ENCODE measurements at places on chromosomes 1 and 21.
A peak's percentile ranks its signal among the peaks of the same experiment; 100 is the strongest.

- DNase-seq = peak; percentile 16
Observed at GRCh38 chr1:83583351-83584014, 415.4 kb downstream of the TTLL7 start.

- DNase-seq = no peak
Observed at GRCh38 chr1:108028841-108029388, 63.9 kb upstream of the VAV3 start.

GRCh38 chr1:204529371-204529895, 13.2 kb downstream of the MDM4 start:
- no peak for DNase-seq

- DNase-seq = no peak
Observed at GRCh38 chr1:245124644-245125043, 30.1 kb upstream of the KIF26B start.

- no peak for DNase-seq
Observed at GRCh38 chr1:234393190-234393589, 19.9 kb downstream of the COA6 start.

- no peak for DNase-seq
Observed at GRCh38 chr1:194830387-194830786, 1644.0 kb upstream of the B3GALT2 start.

DNA sequence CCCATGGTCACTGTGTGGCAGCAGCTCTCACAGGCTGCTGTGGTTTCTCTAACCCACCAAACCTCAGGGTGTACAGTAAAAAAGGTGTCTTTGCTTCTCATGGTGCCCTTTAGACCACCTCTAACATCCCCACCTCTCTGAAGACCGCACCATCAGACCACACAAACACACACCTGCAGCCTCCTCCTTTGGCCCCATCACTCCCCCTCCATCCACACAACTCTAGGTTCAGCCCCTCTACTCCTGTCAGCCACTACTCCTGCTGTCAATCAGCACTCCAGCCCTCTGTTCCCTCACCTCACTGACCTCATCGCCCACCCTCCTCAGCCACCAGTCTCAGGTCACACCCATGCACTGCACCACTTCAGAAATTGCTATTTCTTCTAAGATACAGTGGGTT, 7.5 kb downstream of the ZNF692 start:
- no peak for DNase-seq

DNA sequence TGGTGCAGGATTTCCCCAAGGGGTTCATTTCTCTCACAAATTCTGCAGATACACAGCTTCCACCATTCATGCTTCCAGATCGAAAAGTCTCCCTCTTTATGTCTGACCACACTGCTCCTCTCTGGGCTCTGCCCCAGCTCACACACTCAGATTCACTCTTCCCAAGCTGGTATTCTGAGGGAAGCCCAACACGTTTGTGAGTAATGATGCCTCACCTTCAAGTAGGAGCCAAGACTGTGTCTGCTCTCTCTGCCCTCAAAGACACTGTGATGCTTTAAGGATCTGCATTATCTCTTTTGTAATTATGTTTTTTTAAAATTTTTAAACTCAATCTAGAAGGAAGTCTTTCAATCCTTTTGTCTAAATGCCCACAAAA, 19.8 kb downstream of the PRAMEF11 start:
- peak; percentile 20 for DNase-seq

GRCh38 chr1:237041795-237042525, at the start of gene RYR2:
TSS of gene RYR2 (plus strand) at chr1:237042184. CDS start at chr1:237042522, 338 bp downstream.
- DNase-seq = no peak

- no peak for DNase-seq
Observed at GRCh38 chr1:183598386-183598785, 8.1 kb upstream of the NCF2 start.

- DNase-seq = no peak
Observed at GRCh38 chr1:41368366-41368765, 7.1 kb downstream of the FOXO6 start.

- no peak for DNase-seq
Observed at GRCh38 chr1:100769323-100769722, 49.8 kb downstream of the VCAM1 start.

DNA sequence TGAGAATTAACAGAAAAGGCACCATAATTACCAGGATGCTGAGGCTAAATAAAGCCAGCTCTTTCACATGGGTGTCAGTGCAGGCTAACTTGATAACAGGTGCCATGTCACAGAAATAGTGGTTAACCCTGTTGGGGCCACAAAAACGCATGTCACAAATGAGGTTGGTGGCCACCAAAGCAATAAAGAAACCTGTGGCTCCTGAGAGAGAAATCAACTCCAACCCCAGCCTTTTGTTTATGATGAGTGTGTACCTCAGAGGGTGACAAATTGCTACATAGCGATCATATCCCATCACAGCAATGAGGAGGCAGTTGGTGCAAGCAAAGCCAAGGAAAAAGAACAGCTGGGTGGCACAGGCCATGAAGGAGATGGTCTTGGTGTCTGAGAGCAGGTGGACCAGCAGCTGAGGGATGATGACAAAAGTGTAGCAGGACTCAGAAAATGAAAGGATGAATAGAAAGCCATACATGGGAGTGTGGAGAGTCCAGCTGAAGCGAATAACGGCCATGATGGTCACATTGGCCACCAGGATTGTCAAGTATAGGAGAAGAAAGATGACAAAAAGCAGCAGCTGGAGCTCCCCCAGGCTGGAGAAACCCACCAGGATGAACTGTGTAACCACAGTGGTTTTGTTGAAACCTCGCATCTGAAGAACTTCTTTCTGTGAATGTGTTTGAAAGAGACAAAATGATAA, at the start of gene OR10T2:
Gene OR10T2, minus strand, starts transcription at position 649 of the 697 bp plus-strand sequence. Its CDS starts 0 bp downstream, at position 649.
- DNase-seq = no peak

DNA sequence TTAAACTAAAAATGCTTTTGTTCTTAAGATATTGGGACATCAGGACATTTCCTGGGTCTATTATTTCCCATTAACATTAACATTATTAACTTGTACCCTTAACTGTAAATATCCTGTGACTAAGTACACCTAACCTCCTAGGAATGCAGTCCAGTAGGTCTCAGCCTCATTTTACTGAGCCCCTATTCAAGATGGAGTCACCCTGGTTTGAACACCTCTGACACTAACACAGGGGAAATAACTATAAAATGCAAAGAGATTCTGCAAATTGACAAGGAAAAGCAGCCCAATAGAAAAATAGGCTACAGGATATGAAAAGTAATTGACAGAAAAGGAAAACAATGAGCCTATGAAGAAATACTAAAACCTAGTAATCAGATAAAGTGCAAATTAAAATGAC, 11.6 kb upstream of the NCMAP start:
- no peak for DNase-seq

GRCh38 chr1:109199710-109200109, 14.0 kb upstream of the SARS1 start:
- no peak for DNase-seq

GRCh38 chr21:15687208-15687607, 42.6 kb upstream of the USP25 start:
- peak; percentile 60 for DNase-seq

- DNase-seq = no peak
Observed at GRCh38 chr1:118767971-118768370, 220.2 kb downstream of the TBX15 start.

DNA sequence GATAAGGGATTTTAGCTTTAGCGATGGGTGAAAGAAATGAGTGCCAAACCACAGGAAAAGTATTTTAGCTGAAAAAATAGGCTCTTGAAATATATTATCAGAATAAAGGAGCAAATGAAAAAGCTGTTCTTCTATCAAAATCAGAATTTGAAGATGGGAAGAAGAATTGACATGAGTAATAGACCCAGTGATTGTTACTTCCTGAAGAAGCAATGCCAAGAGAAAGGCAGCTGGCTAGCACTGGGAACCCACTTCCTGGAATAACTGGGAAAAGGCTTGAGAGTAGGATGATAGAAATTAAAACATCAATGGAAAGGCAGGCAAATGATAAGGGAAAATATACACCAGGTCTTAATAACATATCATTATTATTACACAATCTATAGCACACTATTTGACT, 29.9 kb upstream of the LYPLAL1 start:
- peak; percentile 25 for DNase-seq

DNA sequence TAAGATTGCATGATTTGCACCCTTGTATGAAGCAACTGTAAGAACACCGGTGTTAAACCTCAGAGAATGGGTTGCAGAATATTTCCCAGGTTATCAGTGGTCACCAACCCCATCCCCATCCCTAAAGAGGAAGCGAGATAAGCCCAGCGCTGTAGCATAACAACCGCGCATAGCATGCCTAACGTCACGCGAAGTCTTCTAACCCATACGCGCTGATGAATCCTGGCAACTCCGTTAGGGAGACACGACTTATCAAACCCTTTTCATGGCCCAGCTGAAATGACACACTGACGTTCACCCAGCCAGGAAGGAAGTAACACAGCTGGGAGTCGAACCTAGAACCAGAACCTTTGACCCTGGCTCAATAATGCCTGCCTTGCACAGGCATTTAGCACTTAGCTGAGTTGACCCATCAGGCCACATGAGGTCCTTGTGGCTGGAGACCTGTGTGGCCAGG, 24.2 kb downstream of the TMEM51 start:
- DNase-seq = no peak

GRCh38 chr1:117821382-117821755, 108.1 kb downstream of the GDAP2 start:
- no peak for DNase-seq

GRCh38 chr1:154970631-154971340, at the start of gene SHC1:
TSS of gene SHC1 (minus strand) at chr1:154970747. CDS start at chr1:154970526, 221 bp downstream.
- DNase-seq = peak; percentile 96

- no peak for DNase-seq
Observed at GRCh38 chr21:44919913-44920693, 596 bp downstream of the ITGB2 start.

DNA sequence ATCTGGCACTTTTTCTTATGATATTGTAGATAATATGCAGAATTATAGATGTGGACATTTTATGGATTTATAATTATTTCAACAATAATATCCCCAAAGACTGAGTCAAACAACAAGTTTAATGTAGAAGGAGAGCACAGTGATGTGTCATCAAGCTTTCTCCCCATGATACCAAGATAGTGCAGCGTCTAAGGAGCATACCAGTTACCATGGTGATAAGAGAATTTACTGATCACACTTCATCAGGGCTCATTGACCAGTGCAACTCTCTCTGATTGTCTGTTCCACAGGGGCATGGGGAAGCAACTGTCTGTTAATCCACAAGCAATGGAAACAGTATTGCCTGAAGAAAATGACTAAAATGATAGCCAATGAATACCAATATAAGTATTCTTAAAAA, 209.6 kb upstream of the DPYD start:
- no peak for DNase-seq

DNA sequence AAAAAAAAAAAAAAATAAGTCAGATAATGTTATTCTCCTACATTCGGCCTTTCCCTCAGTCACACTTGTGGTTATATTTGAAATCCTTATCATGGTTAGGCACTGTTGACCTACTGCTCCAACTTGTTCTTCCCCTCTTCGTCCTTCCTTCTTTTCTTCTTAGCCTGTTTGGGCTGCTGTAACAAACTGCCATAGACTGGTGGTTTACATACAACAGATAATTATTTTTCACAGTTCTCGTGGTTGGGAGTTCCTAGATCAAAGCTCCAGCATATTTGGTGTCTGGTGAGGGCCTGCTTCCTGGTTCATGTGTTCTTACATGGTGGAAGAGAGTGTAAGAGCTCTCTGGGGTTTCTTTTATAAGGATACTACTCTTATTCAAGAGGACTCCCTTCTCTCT, 73.4 kb downstream of the RABGAP1L start:
- no peak for DNase-seq

GRCh38 chr1:180252638-180253536, 22.8 kb downstream of the LHX4 start:
- DNase-seq = peak; percentile 45

DNA sequence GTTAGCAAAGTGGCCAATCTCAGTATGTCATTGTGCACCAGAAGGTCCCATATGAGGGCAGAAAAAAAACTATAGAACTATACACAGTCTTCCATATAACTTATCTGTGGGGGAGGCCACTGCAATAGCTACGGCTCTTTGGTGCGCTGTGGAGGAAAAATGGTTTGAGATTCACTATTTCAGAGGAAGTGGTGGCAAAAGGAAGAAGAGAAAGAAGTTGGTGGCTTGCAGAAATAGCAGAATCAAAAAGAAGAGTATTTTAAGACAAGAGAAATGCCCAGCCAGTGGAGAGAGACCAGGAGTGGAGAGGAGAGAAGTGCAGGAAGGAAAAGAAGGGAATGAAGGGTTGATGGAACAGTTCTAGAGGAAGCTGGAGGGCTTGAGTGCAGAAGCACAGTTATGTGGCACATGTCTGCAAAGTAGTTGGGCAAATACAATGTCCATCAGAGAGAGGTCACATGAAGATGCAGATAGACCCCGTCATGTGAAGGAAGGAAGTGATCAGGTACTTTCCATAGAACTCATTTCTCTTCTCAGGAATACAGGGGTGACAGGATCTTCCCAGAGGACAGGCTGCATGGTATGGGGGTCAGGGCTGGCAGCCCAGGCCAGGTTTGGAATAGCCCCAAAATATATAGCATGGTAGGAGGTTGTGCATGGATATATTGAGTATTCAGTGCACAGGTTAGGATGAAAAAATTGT, 64.6 kb downstream of the RUNX1 start:
- no peak for DNase-seq

- no peak for DNase-seq
Observed at GRCh38 chr21:20641241-20641640, 357.0 kb upstream of the NCAM2 start.

GRCh38 chr1:110214454-110215404, 4.6 kb downstream of the KCNC4 start:
- DNase-seq = no peak

DNA sequence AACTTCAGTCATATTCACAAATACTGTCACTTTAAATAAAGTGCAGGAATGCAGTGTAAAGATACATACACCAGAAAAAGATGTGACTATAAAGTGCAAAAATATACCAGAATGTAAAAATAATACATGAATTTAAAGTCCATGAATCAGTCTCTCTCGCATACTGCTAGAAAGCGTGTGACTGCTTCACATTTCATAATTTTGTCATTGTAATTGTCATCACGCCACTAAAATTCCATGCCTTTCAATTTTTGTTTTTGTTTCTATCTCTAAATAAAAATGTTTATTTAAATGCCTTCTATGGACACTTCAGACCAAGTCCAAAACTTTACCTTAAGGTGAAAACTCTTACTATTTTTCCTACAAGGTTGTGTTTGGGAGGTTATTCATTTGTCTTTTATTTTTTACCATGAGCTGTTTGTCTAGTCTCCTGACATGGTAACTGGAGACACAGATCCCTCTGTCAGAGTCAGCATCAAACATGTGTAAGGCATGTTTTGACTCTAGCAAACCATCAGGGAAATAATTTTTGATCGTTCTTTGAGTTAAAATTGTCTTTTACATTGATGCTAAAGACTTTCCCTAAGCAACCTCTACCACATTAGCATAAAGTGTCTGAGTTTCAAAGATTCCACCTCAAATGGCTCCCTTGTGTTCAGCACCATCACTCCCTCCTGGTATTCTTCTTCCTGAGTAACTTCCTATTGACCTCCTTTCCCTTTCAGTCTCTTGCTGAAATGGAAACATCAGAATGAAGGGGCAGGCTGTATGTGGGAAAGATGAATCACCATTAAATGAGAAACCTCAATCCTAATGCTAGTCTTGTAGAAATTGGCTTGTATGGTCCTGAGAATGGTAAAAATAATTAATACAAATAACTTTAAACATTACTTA, 14.0 kb upstream of the AIM2 start:
- DNase-seq = peak; percentile 60

Measured in fibroblast of skin of right quadriceps (primary cell).